ENCODE measurements at places on chromosomes 11 and 22.
A peak's percentile ranks its signal among the peaks of the same experiment; 100 is the strongest.

- DNase-seq = no peak
Observed at GRCh38 chr11:2940921-2941821, 12.0 kb upstream of the PHLDA2 start.

GRCh38 chr11:85766721-85767161 is 44.2 kb downstream of the SYTL2 start:
- peak; percentile 89 for DNase-seq

- no peak for DNase-seq
Observed at GRCh38 chr11:123247813-123248379, 52.8 kb upstream of the CLMP start.

- DNase-seq = peak; percentile 25
Observed at GRCh38 chr22:33180356-33180755, 122.2 kb upstream of the SYN3 start.

GRCh38 chr22:42817556-42817955 is 39.5 kb downstream of the ARFGAP3 start:
- peak; percentile 30 for DNase-seq

DNA sequence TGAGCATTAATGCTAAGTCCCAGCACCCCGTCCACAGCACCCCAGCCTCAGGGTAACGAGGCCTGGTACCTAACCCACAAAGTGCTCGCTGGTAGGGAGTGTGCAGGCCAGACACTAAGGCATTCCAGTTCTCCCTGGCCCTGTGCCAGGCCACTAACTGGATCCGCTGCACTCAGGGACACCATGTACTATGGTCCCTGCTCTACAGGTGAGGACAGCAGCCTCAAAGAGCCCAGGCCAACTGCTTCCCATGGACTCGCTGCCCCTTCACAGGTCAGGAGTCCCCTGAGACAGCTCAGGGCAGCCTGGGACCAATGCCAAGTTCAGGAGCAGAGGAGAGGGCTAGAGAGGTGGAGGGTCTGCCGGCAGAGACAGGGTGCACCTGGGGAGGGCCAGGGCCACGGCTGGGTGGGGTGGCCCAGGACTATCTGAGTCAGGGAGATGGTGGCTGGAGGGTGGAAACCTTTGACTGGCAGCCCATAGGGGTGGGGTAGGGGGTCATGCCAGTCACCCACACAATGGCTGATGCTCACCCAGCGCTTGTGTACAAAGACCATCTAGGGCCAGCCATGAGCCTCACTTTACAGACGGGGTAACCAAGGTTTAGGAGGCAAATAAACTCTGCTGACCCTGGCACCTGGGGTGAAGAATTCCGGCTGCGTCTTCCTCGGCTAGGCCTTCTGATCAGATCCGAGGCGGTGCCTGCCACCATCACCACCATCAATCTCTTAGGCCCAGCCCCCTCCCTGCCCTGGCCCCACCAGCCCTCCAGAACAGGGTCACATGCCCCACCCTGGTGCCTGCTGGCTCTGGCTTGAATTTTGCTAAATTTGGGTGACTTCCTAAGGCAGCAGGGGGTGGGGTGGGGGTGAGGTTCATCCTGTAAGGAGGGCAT is 5.6 kb downstream of the OSBPL5 start:
- DNase-seq = no peak

- peak; percentile 12 for DNase-seq
Observed at GRCh38 chr22:41862530-41863266, 29.8 kb downstream of the SREBF2 start.

GRCh38 chr11:94925422-94926270 is 47.7 kb downstream of the CWC15 start:
- DNase-seq = no peak

GRCh38 chr11:103773059-103773458 is 263.4 kb upstream of the DDI1 start:
- peak; percentile 91 for DNase-seq

DNA sequence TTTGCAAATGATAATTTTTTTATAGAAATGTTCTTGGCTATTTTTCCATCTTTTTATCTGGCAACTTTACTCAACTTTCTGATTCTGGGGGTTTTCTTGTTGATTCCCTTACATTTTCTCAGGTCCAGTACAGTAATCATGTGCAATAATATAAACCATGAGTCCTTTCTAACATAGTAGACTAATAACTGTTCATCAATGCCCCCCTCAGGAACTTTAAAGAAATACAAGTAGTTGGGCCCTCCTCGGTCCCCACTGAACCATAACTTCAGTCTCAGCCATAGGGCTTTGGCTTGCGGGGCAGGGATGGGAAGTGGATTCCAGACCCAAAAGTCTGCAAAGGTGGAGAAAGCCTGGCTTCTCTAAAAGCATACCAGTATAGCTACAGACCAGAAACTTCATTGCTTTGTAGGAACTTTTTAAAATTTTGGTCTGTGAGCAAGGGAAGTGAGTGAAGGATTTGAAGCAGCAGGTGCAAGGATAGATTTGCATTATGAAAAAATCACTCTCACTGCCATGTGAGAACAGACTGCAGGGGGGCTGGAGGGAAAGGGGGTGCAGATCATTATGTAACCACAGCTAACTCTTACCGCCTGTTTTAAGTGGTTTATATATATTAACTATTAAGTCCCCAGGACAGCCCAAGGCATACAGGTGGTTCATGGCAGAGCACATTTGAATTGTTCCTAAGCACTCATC is 10.4 kb upstream of the TUB start:
- DNase-seq = peak; percentile 41

- no peak for DNase-seq
Observed at GRCh38 chr11:121372028-121372427, 79.5 kb downstream of the SC5D start.

GRCh38 chr11:103070142-103070541 is 21.8 kb downstream of the DCUN1D5 start:
- DNase-seq = no peak

DNA sequence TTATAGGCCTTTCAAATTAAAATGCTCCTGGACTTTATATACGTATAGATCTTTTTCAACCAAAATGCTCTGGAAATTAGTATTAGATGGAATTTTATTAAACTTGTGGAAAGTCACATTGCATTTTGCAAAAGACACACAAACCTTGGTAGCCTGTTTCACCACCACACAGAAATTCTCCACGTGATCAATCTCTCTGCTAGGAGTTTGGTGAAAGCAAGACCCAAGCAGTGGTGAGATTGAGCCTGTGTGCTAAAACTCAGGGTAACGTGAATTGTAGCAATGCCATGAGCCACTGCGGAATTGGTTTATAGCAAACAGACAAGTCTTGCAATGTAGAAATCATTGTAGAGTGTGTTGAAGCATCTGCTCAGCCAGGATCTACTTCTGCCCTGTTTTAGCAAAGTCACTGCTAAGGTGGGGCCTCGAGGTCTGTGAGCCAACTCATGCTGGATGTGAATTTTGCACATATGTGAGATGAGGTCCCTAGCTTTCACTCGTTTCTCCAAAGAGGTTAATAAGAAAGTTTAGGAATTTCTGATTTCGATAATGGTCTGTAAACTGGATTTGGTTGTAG is 184.8 kb downstream of the DBX1 start:
- DNase-seq = no peak

DNA sequence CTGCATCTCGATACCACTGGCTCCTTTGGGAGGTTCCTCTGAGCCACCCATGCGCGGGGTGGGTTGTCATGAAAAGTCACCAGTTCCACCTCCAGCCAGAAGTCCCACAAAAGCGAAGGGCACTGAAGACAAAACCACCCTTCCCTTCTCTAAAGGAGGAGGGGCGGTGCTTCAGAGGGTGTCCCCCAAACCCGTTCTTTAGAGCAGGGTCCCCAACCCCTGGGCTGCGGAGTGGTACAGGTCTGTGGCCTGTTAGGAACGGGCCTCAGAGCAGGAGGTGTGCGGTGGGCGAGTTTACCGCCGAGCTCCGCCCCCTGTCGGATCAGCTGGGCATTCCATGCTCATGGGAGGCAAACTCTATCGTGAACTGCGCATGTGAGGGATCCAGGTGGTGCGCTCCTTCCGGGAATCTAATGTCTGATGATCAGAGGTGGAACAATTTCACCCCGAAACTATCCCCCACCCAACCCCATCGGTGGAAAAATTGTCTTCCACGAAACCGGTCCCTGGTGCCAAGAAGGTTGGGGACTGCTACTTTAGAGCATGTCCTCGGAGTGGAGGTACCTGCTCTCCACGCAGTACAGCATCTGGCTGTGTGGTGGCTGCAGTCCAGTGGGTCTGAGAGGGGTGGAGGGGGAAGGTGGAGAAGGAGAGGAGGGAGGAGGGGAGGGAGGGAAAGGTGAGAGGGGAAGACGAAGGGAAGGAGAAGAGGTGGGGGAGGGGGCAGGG is 72.9 kb upstream of the SEPTIN5 start:
- no peak for DNase-seq

DNA sequence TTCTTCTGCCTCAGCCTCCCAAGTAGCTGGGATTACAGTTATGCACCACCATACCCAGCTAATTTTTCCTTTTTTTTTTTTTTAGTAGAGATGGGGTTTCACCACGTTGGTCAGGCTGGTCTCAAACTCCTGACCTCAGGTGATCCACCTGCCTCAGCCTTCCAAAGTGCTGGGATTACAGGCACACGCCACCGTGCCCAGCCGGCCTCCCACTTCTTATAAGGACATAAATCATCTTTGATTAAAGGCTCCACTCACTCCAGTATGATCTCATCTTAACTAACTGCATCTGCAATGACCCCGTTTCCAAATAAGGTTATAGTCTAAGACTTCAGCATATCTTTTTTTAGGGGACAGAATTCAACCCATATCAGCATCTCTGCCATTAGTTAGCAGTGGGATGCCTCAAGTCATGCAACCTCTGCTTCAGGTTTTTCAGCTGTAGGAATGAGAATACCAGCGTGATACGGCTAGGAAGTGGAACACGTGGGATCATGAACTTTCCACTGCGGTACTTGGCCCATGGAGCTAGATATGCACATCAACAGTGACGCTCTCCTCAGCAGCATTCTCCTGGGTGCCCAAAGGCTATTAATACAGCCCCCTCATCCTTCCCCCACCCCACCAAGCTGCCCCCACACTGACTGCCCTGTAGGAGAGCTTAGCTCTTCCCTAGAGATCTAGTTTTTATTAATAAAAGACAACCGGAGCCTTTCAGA is 41.4 kb downstream of the MCHR1 start:
- DNase-seq = no peak

GRCh38 chr11:11940551-11940950 is 67.9 kb downstream of the DKK3 start:
- no peak for DNase-seq

GRCh38 chr11:45622861-45623260 is 42.6 kb downstream of the CHST1 start:
- DNase-seq = no peak

DNA sequence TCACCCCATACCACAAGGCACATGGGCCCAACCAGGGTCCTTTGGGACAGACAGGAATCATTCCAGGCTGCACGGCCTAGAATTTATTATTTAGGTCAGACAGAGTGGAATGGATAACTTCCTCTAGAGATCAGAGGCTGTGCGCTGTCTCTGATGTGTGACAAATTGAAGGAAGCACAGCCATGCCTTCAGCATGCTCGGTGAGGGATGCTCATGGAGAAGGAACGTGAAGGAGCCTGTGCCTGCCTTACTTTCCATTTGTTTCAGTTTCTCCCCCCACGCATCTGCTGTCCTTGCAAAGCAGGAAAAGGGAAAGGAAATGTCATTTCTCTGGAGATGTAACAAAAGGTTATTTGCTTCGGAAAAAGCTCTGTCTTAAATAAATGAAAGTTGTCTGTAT is 644.1 kb downstream of the OPCML start:
- DNase-seq = peak; percentile 51

DNA sequence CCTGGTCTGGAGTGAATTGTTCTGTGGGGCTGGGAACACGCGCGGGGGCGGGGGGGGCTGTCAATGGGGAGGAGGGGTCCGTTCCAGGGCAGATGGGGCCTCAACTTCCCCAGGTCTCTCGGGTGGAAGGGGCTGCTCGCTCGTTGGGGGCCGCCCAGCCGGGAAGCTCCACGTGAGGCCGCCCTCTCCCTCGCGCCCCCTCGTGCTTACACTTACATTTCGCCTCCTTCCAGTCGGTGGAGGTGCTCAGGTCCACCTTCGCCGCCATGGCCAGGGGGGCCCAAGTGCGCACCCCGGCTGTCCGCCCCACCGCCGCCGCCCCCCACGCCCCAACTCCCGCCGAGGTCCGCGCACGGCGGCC is 452 bp downstream of the MACROD1 start:
- DNase-seq = no peak

DNA sequence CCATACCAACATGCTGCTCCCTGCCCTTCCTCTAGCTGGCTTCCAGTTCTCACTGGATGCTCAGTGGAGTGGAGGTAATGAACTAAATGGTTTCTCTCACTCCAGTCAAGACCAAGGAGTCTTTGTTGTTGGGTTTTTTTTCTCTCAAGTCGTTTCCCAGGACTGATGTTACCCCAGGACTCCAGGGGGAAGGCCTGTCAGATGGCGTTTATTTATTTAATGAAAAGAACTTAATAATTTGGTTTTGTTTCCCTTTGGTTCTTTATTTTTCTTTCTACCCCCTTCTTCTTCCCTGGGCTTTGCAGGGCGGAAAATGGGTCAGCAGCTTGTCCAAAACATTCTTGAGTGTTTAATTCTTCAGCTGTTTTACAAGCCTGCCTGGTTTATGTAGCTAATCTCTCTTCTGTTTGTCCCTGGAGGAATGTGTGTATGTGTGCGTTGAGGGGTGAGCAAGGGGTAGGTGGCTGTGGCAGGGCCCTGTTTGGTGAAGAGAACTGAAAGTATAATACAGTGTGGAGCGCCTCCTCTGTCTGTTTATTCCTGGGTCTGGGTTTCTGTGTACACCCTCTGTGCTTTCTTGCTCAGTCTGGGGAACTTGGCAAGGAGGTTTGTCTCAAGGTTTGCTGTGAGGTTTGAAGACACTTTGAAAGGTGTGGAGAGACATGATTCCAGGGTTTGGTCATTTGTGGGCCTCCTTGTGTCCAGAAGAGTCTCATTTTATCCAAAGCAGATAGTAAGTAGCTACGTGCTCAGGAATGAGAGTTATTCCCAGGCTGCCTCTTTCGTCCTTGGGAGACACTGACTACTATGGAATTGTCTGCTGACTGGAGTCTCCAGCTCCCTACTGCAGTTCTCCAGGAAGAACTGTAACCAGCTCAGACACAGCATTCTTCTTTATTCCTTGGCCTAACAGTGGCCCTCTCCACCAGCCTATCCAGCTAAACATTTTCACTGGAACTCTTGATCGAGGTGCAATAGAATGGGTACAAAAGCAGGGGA is 175.5 kb downstream of the ADAMTS15 start:
- no peak for DNase-seq

GRCh38 chr11:14417186-14417585 is 58.2 kb upstream of the RRAS2 start:
- DNase-seq = peak; percentile 79

DNA sequence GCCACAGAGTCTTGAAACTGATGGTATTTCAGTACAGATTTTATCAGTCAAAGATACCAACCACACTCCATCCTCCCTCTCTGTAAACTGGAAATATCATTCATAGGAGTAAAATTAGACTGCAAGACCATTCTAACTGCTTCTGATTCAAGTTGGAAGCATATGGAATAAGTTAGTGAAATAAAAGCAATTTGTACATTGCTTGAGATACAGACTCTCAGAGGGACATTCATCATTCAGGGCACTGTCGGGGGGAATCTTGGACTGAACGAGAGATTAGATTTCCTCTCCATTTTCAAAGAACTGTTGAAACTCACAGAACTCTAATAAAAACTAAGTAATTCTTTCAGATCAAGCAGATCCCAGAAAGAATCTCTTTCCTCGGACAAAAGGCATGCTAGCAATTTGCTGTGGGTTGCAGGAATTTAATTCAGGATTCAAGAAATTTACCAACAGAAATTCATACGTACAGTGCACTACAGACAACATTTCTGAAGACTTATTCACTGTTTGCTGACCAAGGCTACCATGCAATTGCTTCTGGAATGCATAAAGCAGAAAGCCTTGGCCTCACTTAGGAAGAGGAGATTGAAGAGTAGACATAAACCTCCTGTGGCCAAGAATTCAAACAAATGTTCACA is 34.1 kb downstream of the PAMR1 start:
- DNase-seq = peak; percentile 97

GRCh38 chr11:69509381-69509780 is 27.9 kb downstream of the LINC01488 start:
- DNase-seq = no peak
